ENCODE measurements at places on chromosomes 6 and 20.
A peak's percentile ranks its signal among the peaks of the same experiment; 100 is the strongest.

DNA sequence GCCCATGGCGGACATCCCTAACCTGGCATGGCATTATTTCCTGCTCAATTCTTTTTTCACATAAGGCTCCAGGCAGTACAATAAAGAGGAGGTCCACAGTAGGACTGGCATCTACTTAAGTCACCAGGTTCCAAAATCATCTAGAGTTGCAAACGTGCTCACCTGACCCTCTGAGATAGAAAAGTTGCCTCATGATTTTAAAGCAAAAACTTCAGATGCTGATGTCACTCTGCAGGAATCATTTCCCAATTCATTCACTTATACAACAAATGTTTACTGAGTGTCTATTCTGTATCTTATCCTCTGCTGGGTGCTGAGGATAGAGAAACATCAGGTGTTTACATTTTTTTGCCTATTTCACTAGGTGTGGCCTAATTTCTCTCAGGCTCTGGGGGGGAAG lies 2.2 kb downstream of the ADGRF4 start:
- no peak for DNase-seq

GRCh38 chr6:23940466-23940865 lies 185.5 kb upstream of the NRSN1 start:
- no peak for DNase-seq

GRCh38 chr6:73675466-73676098 lies 20.4 kb upstream of the CD109 start:
- peak; percentile 36 for DNase-seq

GRCh38 chr20:33945391-33946081 lies 48.2 kb upstream of the RALY start:
- DNase-seq, result no peak

DNA sequence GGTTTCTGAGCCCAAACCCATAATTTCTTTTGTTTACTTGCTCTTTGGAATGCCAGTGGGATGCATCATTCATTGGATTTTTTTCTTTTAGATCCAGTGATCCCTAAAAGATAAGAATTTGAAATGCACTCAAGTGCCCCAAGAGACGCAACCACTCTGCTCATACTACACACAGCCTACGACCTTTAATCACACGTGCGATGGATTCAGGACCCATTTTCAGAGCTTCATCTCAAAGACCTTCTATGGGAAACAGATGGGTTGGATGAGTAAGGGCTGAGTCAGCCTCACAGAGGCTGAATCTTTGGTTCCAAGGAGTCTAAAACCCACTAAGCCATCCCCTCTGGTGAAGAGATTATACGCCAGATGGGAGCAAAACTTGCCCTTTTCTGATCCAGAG lies 265.5 kb upstream of the EXOC2 start:
- DNase-seq, result no peak

DNA sequence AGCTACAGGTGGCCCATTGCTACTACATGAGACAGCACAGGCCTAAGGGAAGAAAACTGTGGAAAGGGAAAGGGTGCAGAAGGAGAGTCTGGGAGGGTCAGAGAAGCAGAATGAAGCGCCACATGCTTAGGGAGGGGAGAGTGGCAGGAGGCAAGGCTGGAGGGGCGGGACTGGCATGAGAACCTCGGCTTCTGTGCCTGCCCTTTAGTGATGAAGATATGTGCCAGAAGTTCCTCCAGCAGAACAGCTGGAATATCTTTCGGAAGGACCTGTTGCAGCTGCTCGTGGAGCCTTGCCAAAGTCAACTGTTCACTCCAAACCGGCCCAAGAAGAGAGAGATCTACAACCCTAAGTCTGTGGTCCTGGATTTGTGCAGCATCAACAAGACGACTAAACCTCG lies 61.8 kb downstream of the CNBD2 start:
- DNase-seq, result peak; percentile 55

DNA sequence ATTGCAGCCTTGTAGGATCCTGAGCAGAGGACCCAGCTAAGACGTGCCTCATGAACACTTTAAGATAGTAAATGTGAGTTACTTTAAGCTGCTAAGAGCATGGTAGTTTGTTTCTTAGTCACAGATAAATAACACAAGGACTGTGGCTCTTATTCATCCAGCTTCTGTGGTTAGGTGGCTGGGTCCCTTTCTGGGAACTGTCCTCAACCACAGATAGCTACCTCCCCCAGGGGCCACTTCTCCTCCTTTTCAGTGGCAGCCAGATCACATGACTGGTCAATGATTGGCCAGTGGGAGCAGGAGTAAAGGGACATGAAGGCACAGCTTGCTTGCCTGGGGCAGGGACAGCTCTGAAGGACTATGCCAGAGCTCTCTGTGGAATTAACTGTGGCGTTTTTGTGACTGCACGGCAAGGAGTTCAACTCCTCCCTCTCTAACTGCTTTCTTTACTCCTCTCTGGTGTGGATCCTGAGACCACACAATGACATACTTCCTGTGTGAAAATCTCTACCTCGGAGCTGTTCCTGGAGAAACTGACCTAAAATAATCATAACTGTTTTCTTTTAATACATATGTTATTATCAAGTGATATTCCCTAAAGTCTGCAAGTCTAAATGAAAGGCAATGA lies 76.5 kb downstream of the NRN1 start:
- no peak for DNase-seq

DNA sequence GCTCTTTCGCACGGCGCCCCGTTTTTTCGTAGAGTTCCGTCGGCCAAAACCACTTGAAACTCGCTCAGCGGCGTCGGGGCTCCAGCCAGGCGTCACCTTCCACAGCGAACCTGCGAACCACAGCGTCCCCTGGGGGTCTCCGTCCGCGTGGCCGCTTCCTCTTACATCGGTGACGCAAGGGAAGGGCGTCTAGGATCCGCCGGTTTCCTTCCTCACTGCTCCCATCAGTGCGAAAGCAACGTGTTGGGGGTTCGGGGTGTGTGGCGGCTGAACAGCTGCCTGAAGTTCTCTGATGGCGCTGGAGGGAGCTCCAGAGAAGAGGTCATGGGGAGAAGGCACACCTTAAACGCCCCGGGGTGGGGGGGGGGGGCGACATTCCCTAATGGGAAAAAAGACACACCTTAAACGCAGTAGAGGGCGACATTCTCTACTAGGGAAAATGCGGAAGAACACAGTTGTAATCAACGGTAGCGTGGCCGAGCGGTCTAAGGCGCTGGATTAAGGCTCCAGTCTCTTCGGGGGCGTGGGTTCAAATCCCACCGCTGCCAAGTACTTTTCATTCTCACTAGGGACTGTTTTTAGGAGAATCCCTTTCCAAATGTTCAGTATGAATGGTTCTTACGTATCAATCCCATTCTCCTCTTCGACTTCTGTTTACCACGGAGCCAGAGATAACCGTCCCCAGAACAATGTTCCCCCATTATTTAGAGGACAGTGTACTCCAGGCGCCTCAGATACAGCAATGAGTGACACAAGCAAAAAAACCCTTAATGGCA lies 16.4 kb downstream of the ZNF311 start:
- peak; percentile 68 for DNase-seq

DNA sequence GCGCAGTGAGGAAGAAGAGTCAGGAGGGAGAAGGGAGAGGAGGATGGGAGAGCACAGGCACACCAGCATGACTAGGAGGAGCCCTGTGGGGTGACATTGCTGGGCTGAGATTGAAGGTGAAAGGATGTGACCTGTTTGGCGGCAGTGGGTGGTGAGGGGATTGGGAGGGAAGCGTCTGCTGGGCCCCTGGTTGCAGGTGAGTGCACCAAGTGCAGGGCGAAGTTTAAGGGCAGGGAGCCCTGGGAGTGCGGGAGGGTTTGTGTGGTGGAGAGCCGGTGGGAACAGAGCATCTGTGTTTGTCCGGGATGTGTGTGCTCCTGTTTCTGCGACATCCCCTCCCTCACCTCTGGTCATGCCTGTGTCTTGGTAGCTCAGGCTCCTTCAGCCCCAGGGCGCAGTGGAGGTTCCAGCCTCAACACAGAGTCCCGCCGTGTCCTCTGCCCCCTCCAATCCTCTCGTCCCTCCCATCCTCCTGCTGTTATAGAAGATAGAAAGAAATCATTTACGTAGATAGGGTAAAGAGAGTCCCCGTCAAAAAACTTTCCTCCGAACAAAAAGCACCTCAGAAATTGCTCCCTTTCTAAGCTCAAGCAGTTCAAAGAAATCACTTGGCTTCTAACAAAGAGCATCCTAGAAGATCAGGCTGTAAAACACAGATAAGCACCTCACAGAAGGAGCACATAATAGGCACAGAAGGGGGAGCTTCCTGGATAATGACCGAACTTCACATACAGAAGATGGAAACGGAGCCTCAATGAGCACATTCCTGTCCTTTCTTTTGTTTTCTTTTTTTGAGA lies 25.0 kb downstream of the ULBP1 start:
- DNase-seq, result no peak

DNA sequence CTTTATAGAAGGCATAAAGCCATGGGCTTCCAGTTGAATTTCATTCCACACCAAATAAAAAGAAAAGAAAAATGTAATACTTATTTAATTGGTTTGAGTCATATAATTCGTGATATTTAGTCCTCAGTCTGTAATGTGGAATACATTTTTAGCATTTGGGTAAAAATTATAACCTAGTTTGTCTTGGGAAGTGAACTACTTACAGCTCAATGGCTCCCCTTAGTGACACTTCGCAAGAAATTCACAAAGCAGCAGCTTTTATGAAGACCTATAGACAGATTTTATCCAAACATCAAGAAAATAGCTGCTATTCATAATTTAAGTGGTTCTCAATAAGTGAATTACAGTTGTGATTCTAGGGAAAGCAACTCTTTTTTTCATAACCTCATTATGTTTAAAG lies 72.1 kb downstream of the RSPO3 start:
- no peak for DNase-seq

DNA sequence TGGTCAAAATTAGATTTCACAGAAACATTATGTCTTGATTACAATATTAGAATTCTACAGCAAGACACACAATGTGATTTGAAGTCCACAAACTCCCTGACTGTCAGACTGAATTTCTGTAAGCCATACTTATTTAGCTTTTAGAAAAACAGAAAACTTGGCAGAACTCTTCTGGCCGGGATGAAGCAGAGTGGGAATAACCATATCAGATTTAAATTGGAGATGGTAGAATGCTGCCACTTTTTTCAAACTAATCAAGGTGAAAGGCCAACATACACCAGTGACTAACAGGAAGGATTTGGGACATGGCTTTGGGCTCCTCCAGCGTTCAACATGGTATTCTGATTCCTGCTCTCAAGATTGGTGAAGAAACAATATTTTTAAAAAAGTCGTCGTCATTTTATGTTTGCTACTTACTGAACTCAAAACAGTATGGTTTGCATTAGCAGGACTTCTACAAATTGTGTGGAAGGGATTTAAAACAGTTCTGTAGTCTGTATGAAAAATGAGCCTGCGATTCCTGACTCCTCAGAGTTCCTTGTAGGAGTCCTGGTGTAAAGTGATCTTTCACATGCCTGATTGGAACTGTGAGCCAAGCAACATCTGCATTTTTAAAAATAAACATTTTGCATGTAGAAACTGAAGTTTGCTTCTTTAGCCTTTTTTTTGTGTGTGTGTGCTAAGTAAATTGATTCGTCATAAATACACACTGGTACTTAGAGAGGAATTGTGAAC lies 297.9 kb upstream of the SOX4 start:
- DNase-seq, result no peak

DNA sequence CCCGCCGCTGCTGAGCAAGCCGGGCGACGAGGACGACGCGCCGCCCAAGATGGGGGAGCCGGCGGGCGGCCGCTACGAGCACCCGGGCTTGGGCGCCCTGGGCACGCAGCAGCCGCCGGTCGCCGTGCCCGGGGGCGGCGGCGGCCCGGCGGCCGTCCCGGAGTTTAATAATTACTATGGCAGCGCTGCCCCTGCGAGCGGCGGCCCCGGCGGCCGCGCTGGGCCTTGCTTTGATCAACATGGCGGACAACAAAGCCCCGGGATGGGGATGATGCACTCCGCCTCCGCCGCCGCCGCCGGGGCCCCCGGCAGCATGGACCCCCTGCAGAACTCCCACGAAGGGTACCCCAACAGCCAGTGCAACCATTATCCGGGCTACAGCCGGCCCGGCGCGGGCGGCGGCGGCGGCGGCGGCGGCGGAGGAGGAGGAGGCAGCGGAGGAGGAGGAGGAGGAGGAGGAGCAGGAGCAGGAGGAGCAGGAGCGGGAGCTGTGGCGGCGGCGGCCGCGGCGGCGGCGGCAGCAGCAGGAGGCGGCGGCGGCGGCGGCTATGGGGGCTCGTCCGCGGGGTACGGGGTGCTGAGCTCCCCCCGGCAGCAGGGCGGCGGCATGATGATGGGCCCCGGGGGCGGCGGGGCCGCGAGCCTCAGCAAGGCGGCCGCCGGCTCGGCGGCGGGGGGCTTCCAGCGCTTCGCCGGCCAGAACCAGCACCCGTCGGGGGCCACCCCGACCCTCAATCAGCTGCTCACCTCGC lies 1.5 kb downstream of the ARID1B start:
- DNase-seq, result peak; percentile 69

GRCh38 chr6:79404677-79405076 lies 132.6 kb downstream of the LCA5 start:
- no peak for DNase-seq

- DNase-seq, result no peak
These were observed 7.2 kb downstream of the HEBP2 start for GRCh38 chr6:138410972-138411880.

GRCh38 chr6:22530506-22530905 lies 38.9 kb upstream of the HDGFL1 start:
- no peak for DNase-seq

GRCh38 chr6:121759370-121759769 lies 323.9 kb downstream of the GJA1 start:
- DNase-seq, result no peak

- no peak for DNase-seq
These were observed 6.8 kb upstream of the MRPS10 start for GRCh38 chr6:42224222-42225028.

GRCh38 chr6:31837369-31838113 lies 10.0 kb downstream of the HSPA1B start:
- DNase-seq, result no peak

GRCh38 chr20:9632991-9633390 lies 118.6 kb downstream of the LAMP5 start:
- DNase-seq, result no peak

GRCh38 chr6:110287462-110288341 lies 70.4 kb downstream of the METTL24 start:
- no peak for DNase-seq

GRCh38 chr20:54622333-54623295 lies 147.2 kb downstream of the DOK5 start:
- no peak for DNase-seq

GRCh38 chr20:48012401-48012974 lies 227.2 kb upstream of the SULF2 start:
- no peak for DNase-seq

- DNase-seq, result no peak
These were observed 2.6 kb downstream of the NSFL1C start for GRCh38 chr20:1463971-1464570.

Data from ovary (tissue), 10 donors.